ENCODE measurements at places on chromosomes 1 and 21.

DNA sequence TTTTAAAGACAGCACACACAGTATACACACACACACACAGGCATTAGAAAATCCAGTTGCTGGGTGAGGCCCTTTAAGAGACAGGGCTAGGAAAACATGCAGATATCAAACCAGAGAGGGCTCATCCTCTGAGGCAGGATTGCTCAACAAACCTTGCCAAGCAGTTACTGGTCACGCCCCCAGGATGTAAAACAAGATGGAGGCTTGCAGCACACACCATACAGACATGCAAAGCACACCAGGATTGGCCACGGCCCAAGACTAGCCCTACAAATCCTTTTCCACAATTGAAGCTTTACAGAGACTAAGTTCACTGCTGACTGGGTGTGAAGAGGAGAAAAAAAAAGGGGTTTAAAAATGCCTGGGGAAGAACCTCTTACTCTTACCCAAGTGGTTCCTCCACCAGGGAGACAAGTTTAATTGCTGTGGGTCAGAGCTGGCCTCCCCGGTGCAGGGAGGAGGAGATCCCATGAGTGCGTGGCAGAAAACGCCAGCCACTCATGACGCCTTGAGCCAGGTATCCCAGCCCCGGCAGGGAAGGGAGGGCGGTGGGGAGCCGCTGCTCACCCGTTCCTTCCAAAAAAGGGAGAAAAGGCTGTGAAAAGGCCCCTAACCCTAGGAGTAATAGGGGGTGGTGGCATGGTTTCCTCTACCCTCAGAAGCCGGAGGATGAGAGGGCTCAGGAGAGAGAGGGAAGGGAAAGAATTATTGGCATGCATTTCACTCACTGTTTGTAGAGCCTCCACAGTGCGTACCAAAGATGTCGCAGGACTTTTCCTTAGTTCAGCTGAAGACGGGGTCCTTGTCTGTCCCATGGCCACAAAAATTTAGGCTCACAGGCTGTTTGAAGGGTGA, 594.6 kb upstream of the ZP4 start:
- DNase-seq, result no peak

DNA sequence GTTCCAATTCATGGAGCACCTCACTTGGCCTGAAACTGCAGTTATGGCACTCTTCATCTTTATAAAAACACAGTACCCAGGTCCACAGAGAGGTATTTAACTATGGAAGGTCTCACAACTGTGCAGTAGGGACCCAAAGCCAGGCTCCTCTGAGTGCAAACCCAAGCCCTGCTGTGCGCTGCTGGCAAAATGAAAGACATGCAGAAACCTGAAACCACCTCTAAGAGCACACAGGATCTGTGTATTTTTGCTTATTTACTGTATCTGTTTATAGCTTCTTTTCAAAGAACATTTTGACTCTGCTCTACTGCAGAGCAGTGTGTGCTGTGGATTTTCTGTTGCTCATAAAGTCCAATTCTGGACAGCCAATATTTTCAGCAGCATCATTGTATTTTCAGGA, 166.6 kb downstream of the DSCAM start:
- DNase-seq, result no peak

DNA sequence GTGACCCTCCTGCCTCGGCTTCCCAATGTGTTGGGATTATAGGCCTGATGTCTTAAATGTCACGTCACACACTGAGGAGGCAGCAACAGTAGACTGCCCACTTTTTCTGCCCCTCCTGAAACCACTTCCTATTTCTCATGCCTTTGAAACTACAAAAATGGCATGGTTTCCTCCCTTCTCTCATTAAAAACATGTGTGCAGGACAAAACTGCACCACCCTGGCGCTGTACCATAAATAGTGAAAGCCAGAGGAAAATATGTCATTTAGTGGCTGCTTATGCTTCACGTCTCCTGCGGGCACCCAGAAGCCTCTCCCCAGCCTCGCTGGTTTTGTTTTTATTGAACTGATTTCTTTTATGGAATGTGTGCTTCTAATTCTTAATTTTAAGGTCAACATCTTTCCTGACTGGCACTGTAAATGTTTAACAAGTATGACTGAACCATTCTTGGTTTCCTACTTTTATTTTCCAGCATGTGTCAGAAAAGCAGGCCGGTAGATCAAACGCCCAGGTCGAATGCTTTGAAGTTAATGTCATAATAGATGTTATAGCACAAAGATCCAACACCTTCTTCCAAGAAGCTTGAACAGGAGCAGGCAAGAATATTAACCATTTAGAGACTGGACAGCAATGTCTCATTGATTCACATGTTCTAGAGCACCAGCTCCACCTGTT, 59.6 kb upstream of the C1orf87 start:
- DNase-seq, result no peak

DNA sequence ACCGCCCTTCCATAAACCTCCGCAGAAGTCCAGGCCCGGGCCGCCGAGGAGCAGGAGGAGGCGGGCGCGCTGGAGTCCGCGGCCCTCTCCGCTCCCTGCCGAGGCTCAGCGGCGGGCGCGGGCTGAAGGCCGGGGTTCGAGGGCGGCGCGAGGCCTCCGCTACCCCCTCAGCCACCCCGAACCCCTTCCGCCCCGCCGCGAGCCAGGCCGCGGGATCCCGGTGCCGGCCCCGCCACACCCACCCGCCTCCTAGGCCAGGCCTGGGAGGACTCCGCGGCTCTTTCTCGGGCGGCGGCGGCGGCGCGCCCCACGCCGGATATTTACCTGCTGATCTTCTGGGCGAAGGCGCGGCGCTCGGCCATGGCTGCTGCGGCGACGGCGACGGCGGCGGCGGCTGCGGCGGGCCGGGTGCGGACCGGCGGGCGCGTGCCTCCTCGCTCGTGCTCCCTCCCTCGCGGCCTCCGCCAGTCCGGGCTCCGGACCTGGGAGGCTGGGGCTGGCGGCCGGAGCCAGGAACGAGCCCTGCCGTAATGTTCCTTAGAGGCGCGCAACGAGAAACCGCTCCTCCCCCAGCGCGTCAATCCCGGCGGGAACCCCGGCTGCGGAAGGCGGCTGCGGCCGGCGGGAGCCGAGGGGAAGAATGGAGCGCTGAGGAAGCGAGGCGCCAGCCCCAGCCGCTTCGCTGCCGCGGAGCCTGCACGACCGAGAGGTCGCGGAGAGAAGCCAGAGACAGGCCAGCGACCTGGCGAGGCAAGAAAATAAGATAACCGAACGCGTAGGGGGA, at the start of gene DOCK7:
Gene DOCK7, minus strand, starts transcription at position 484 of the 784 bp plus-strand sequence. Its CDS starts 122 bp downstream, at position 362.
- DNase-seq, result peak; percentile 5

GRCh38 chr1:153679337-153680119, 1.0 kb downstream of the NPR1 start:
- no peak for DNase-seq

- no peak for DNase-seq
Observed at GRCh38 chr1:24379733-24380315, 33.8 kb downstream of the STPG1 start.

DNA sequence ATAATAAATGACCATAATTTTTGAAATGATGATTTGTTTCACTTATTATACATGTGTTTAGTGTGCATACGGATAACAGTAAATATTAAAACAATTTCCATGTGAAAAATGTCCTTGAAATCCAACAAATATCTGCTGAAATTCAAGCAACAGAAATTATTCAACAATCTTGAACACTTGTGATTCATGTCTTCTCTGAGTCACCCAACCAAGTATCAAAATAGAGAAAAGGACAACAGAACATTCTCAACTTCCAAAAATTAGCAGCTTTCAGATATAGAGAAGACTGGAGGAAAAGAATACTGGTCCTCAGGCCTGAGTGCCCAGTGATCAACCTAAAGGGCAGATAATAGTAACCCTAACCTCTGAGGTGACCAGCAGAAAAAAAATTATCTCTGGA, 90.8 kb downstream of the VAV3 start:
- no peak for DNase-seq

GRCh38 chr1:161115132-161115711, 2.6 kb downstream of the PFDN2 start:
- DNase-seq, result peak; percentile 51

DNA sequence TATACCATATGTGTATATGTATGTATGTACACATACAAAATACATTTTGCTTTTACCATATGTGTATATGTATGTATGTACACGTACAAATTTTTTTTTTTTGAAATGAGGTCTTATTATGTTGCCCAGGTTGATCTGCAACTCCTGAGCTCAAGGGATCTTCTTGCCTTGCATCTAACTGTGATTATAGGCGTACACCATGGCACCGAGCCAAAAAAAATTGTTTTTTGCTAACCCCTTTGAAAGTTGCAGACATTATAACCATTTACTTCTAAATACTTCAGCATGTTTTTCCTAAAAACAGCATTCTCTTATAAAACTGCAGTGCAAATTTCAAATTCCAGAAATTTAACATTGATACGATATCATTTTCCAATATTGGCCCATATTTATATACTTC, 147.0 kb downstream of the POU2F1 start:
- no peak for DNase-seq

DNA sequence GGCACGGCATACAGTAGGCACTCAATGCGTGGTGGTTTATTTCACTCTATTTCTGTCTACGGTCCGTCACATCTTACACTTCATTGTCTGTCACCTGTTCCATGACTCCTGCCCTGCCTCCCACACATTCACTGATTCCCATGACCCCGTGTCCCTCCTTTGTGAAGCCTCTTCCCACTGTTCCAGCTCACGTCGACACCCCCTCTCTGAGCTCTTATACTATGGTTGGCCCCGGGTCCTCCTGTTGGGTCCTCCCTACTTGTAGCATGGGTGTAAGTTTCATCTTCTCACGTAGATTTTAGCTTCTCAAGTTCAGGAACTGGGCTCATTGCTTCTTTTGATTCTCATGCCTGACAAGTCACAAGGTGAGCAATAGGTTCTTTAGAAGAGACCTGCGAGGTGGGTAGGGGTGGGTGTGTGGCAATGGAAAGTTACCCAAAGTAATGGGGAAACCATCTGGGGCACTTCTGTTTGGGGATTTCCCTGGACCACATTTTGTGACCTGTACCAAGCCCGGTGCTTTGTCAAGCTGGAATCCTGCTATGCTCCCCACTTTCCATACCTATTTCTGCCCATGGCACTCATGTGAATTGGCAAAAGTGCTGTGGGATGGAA, 22.1 kb upstream of the IL10 start:
- DNase-seq, result peak; percentile 50

DNA sequence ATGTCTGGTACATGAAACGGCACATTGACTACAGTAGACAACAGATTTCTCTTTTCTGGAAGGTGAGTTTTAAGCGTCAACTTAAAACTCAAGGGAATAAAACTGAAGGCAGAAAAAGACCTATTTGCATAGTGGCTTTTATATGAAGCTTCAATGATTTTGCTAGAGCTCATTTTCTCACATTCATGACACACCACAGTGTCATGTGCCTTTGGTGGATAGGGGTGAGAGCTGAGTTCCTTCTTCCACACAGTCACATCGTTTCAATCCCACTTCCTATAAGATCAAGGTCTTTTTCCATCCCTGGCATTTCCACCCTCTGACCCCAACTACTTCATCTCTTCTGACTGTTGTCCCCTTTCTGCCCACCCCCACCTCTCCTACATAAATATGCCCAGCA, 31.0 kb downstream of the IL12RB2 start:
- no peak for DNase-seq

- no peak for DNase-seq
Observed at GRCh38 chr1:116920211-116920610, 10.5 kb downstream of the PTGFRN start.

Data from stimulated activated CD4-positive, alpha-beta T cell treated with anti-CD3 and anti-CD28 coated beads, Interleukin-15, amount 100 ng/mL, for 48 hours (primary cell).